ENCODE measurements at places on chromosomes 3 and 15.

DNA sequence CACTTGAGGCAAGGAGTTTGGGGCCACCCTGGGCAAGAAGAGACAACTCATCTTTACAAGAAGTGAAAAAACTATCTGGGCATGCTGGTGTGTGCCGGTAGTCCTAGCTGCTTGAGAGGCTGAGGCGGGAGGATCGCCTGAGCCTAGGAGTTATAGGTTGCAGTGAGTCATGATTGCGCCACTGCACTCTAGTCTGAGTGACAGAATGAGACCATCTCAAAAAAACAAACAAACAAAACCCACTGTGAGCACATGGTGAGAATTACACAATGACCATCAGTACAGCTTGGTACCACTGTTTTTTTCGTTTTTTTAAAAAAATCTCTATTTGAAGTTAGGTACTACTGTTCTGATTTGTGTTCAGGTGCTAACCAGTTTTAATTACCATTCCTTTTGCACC lies 13.6 kb downstream of the VPS39 start:
- no peak for DNase-seq

DNA sequence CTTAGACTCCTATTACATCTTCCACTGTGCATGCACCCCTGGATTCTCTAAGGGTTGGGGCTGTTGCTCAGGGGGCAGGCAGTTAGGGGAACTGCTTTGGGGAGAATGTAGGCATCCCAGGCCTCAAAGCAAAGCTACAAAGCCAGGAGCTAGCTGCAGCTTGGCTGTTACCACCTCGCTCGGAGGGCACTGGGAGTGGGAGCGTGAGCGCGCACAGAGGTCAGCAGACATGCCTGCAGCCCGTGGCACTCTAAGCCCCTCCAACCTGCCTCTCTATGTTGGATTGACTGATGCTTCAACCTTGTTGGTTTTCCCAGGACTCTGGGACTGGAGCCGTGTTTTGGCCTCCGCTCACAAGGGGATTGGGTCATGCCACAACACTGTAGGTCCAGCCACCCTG lies 69.8 kb downstream of the CPN2 start:
- DNase-seq = no peak

DNA sequence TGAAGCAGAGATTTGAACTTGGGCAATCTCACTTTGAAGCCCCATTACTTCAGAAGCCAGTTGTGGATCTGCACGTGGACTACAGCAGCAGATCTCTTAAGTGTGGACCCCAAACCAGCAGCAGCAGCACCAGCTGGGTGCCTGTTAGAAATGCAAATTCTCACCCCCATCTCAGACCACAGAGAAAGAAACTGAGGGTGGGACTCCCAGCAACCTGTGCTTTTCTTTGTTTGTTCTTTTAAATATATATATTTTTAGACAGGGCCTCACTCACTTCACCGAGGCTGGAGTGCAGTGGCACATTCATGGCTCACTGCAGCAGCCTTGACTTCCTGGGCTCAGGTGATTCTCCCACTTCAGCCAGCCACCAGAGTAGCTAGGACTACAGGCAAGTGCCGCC lies 53.2 kb downstream of the SLTM start:
- DNase-seq = no peak

DNA sequence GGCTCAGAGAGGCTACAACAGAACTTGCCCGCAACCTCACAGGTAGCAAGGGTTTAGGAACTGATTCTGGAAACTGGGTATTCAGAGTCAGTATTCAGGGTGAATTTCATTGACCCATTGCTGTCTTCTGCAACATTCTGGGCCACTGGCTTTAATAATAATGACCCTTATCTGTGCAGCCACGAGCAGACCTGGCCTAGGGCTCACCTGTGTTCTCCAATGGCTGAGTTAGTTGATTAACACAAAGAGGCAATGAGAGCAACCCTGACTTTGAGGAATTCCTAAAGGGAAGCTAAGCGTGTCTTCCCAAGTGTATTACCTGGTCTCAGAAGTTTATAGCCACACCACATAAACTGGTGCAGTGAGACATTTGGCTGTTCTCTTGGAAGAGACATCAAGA lies 289.9 kb downstream of the EPHB1 start:
- DNase-seq = no peak

GRCh38 chr3:42115215-42115614 lies 24.1 kb downstream of the TRAK1 start:
- no peak for DNase-seq

GRCh38 chr3:62873761-62874710 lies 1.2 kb downstream of the CADPS start:
- DNase-seq = peak; percentile 58

GRCh38 chr3:15858547-15859506 lies 61.0 kb upstream of the ANKRD28 start:
- DNase-seq = no peak

- no peak for DNase-seq
These were observed 30.1 kb upstream of the CADPS start for GRCh38 chr3:62905331-62905730.

- no peak for DNase-seq
These were observed 39.2 kb downstream of the REC114 start for GRCh38 chr15:73482166-73482565.

DNA sequence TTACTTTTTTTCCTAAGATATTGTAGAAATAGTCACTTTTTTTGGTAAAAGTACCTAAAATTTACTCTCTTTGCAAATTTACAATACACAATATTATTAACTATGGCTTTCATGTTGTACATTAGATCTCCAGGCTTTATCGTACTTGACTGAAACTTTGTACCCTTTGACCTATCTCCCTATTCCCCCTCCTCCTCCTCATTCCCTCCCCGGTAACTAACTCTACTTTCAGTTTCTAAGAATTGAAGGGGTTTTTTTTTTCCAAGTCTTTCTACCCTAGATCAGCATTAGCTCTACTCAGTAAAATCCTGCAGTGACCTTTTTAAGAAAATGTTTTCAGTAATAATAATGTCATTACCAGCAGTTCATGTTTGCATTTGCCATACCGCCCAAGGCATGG lies 10.1 kb downstream of the HACL1 start:
- no peak for DNase-seq

- DNase-seq = peak; percentile 38
These were observed 11.5 kb upstream of the CHAC1 start for GRCh38 chr15:40941528-40942336.

DNA sequence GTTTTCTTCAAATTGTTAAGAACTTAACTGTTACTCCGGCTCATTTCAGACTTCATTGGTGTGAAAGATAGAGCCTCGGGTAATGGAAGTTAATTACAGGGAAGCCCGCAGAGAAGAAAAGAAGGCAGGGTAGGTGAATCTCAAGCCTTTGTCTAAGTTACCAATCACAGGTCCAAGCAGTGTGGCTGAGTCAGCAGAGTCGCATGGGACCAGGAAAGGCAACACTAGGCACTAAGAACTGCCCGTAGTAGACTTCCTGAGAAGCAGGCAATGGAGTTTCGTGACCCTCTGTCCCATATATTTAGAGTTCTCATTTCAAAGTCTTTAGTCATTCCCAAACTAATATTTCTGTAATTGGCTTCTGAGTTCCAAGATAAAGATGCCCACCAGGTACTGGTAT lies 122.9 kb upstream of the STT3B start:
- no peak for DNase-seq

- DNase-seq = no peak
These were observed 373.4 kb downstream of the DIPK2A start for GRCh38 chr3:144344925-144345548.

- no peak for DNase-seq
These were observed 80.6 kb upstream of the RNF7 start for GRCh38 chr3:141657516-141657915.

- no peak for DNase-seq
These were observed 48.9 kb upstream of the ALCAM start for GRCh38 chr3:105317841-105318240.

DNA sequence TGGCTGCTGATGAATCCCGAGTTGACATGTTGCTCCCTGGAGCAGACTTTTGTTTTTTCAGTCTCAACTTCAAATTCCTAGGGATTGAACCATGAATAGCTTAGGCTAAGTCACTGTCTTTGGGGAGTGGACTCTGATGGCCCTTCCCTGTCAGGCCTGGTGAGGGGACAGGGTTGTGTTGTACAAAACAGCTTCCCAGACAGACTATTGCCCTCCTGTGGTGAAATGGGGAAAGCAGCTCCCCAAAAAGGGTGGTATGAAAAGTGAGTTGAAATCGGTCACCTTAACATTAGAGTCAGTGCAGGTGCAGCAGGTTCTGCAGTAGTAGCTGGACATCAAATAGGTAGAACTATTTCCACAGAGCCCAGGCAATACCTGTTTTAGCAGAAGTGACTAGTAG lies 775.6 kb downstream of the ROBO2 start:
- DNase-seq = no peak

DNA sequence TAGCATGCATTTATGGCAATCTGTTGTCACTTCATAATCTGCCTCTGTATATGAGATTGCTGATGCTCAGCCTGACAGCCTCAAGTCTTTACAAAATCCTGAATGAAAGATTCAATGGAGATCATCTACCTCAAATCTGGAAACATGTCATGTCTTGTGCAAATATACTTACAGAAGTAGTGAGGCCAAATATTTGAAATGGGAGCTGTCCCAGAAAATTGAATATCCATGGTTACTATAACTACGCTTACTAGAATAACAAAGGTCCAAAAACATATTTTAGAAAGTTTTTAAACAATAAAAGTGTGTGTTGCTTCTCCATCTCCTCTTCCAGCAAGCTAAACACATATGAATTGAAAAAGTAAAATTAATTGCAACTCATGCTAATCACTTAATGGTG lies 133.2 kb upstream of the DPH6 start:
- DNase-seq = no peak

All from amygdala (tissue), 56 donors.